Kidney (tissue), 22 donors: ENCODE measurements at places on chromosomes 6 and 20. TPM values are rescaled to one million over a fixed set of nuclear protein-coding genes. Genes with fewer than 3 reads are reported as not detected.

Gene OPN5
- 0.16 TPM for total RNA-seq

Gene TREML2
- 0.41 TPM for total RNA-seq

Gene EDN1
- total RNA-seq: 16.6 TPM

Gene PREX1
- 38.2 TPM for total RNA-seq

Gene RHAG
- total RNA-seq: not detected

Gene SLC16A10
- 3.7 TPM for total RNA-seq

Gene EYS
- total RNA-seq: not detected

Gene CEP85L
- 12.9 TPM for total RNA-seq

Gene CD93
- total RNA-seq: 104 TPM

Gene RAMACL
- 1.9 TPM for total RNA-seq

Gene SLC32A1
- total RNA-seq: not detected

Gene ERGIC3
- total RNA-seq: 230 TPM
